ENCODE measurements at places on chromosomes 2 and 18.

DNA sequence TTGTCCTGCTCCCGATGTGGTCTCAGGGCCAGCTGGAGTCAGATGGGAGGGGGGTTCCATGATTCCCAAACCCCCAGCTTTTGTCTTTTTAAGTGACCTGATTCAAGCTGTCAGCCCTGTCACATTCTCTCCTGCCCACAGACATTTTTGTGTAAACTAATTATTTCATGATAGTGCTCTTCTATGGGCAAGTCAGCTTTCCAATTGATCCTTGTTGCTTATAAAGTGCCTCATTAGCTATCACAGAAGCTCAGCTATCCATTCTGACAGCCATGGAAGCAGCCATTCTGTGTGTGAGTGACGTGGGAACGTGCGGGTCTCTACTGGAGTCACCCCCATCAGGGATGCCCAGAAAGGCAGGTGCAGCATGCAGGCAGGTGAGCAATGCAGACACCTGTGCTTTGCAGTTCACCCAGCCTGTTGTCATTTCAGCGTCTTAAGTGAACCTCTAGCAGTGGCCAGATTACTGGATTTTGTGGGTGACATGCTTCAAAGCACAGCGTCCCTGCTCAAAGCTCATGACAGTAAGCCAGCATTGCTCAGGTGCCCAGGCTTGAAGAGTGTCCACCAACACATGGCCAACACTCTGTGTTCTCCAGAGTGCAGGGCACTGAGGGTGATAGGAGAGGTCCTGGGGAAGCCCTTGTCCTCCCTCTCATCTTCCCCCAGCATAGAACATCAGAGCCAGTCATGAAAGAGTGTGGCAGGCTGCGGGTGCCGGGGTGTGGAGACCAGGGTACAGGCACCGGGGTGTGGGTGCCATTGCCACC, 162.1 kb upstream of the SH3BP4 start:
- no peak for DNase-seq

GRCh38 chr18:48663931-48664847, 125.4 kb downstream of the CTIF start:
- peak; percentile 65 for DNase-seq

DNA sequence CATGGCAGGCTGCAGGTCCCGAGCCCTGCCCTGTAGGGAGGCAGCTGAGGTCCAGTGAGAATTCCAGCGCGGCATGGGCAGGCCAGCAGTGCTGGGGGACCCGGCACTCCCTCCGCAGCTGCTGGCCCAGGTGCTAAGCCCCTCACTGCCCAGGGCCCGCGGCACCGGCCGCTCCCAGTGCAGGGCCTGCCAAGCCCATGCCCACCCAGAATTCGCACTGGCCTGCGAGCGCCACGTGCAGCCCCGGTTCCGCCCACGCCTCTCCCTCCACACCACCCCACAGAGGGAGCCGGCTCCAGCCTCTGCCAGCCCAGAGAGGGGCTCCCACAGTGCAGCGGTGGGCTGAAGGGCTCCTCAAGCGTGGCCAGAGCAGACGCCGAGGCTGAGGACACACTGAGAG, 158.5 kb upstream of the ACVR2A start:
- DNase-seq, result no peak

DNA sequence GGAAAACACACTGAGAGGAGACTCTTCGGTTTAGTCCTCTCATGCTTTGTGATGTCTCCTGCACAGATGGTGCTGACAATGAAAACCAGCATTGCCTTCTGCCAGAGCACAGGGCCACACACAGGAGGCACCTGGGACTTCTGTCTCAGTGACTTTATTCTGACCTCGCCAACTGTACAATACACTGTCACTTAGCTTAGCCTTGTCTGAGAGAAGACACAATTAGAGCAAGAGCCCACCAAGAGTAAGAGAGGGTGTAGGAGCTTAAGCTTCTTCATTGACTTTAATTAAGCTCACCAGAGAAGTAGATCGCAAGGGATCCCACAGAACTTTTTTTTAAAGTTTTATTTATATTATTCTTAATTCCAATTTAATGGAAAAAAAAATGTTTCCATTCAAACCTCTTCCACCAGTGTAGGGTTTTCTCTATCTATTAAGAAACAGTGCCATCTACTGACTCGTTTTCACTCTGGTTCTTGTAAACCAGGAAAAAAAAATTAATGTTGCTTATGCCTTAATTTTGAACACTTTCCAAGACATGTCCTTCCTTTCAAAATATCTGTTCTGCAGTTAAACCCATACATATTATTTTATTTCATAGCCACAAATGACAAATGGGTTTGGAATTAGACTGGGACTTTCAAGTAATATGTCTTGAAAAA, 42.4 kb upstream of the DDX18 start:
- DNase-seq, result peak; percentile 68

DNA sequence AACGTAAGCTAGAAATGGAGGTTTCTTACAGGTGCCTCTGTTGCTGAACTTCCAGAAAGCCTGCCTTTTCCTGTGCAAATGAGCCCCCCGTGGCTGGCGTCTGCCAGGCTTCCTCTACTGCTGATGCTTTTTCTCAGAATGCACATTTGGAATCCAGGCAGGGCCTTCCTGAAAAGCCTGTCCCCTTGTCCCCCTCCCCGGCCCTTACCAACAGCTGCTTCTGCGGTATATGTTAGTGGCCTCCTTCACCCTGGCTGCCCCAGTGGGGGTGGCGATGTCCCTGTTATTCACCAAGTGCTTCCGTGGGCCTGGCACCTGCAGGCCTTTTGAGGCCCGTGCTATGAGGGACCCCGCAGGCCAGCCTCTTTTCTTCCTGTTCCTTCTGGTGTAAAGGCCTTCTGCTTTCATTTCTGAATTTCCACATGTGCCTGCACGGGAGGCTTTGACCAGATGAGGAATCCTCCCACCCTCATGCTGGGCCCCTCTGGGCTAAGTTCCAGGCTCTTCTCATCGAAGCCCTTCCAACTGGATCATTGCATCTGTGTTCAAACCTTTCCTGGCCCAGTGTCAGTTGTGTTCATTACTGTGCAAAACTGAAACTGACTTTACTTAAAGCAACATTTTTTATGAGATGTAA, 10.4 kb downstream of the CNDP2 start:
- no peak for DNase-seq

DNA sequence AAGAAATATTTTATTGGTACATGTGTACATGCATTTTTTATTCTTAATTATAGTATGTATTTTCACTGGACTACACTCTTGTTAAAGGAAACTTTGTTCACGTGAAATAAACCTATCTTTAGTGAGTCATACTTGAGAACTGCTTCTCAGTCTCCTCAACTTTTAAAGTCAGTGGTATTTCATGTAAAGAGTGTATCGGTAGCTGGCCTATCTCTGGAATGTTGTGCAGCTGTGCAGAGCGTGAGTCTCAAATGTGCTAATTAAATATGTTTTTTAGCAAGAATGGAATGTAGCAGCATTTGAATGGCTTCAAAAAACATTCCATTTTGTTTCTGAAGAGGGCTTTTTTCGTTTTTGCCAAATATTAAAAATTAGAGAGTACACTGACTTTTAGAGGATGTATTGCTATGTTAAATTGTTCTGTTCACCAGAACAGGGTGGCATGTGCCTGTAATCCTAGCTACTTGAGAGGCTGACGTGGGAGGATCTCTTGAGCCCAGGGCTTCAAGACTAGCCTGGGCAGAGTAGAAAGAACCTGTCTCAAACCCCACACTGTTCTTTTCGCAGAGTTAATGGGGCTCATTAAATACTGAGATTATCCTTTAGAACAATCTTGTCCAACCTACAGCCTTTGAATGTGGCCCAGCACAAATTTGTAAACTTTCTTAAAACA, 14.3 kb downstream of the SPTBN1 start:
- DNase-seq, result no peak

DNA sequence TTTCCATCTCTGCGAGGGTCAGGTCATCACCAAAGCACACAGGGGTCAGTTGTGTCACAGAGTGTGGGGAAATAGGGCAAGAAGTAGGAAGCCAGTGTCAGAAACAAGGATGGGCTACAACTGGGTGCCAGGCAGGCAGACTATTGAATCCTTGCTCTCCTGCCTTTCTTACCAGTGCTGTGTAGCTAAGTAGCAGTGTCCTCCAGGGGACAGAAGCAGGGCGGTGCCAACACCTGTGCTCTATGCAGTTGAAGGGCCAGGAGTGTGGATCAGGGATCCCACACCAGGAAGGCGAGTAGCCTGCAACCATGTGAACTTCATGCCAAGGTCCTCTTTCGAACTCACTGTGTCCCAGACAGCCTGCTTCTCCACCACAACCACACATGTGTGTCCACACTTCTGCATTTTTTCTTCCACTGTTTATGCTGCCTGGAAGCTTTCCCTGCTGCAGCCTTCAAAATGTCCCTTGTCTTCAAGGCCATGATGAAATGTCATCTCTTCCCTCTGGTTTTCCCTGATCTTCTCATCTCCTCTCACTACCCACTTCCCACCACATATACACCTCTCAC, 25.4 kb upstream of the REG3G start:
- DNase-seq, result no peak

GRCh38 chr2:95276244-95276887, 2.1 kb downstream of the PROM2 start:
- no peak for DNase-seq

DNA sequence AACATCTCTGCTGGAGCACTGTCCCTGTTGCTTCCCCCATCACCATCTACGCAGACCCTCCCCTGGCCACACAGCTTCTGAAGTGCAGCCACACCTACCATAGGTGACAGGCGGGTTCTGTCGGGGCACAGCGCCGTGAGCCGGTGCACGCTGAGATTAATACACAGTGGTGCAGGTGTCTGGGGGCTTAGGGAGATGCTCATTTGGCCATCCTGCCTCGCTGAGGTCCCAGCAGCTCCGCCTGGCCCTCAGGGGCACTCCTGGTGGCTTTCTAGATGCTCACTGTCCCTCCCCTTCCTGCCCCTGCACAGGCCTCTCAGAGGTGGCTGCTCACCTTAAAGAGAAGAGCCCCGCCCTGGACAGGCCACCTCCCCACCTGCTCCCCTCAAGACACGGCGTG, 18.9 kb upstream of the RPL31 start:
- no peak for DNase-seq

- DNase-seq, result no peak
Measured at GRCh38 chr2:37894047-37894446, 31.0 kb upstream of the RMDN2 start.
